RWPE2 (cell line): ENCODE measurements at places on chromosomes 3 and 15.

GRCh38 chr3:173886-174285 lies 22.7 kb upstream of the CHL1 start:
- DNase-seq = no peak
- H3K36me3 ChIP-seq = no peaks in the 10 kb centered on the region
- no peaks in the 10 kb centered on the region for H3K27me3 ChIP-seq
- no peak overlapping the region for H3K4me3 ChIP-seq
- no peaks in the 10 kb centered on the region for H3K4me1 ChIP-seq

- DNase-seq = no peak
- no peaks in the 10 kb centered on the region for H3K27me3 ChIP-seq
- no peaks in the 10 kb centered on the region for H3K4me1 ChIP-seq
- no peak overlapping the region for H3K4me3 ChIP-seq
These were observed 10.9 kb downstream of the ZBTB47 start for GRCh38 chr3:42664438-42664803.

DNA sequence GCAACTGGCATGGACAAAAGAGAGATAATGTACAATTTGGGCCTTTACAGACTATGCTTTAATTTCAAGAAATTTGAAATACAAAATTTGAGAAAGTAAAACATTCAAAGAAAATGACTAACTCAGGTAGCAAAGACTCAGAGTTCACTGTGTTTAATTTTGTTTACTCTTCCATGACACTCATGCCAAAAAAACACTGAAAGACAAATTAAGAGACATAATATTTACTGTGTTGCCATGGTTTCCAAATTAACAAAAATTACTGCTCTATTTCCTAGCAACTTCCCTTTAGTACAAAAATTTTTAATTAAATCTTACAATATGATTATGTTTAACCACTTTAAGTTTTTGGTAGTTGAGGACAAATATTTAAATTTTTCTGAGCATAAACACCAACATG lies 29.6 kb downstream of the LRRFIP2 start:
- H3K36me3 ChIP-seq = peaks cover 48% of the 10 kb centered on the region
- H3K27me3 ChIP-seq = no peaks in the 10 kb centered on the region
- no peak for DNase-seq
- H3K27ac ChIP-seq = no peak overlapping the region
- H3K4me3 ChIP-seq = no peak overlapping the region

DNA sequence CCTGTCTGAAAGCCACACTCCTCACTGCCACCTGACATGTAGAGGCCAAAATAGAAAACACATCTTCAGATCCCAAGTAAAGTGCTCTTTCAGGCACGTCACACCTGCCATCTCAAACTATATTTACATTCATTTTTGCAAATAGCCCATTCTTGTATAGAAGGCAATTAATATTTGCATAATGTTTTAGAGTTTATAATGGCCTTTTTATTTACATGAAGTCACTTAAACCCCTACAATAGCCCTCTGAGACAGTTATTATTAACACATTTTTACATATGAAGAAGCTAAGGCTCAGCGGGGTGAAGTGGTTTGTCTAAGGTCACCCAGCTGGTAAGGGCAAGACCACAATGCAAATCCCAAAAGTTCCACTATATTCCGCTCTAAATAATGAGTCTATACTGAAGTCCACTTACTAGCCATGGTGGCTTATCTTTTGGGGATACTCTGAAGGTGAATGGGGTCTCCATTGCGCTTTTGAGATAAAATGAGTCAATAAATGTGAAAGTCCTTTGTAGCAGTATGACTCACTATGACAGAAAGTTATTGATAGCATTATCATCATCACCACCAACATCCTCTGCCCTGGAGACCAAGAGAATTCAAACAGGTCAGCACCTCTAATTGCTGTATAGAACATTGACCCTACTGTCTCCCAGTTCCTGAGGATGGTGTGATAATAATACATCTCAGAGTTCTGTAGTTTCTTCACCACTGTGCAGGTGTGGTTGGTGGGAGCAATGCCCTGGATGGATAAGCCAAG lies 155.9 kb upstream of the BCL6 start:
- H3K27me3 ChIP-seq = no peaks in the 10 kb centered on the region
- H3K36me3 ChIP-seq = no peaks in the 10 kb centered on the region
- no peak overlapping the region for H3K27ac ChIP-seq
- no peak overlapping the region for H3K4me3 ChIP-seq
- H3K4me1 ChIP-seq = no peaks in the 10 kb centered on the region
